ENCODE measurements at places on chromosomes 1 and 21.
A peak's percentile ranks its signal among the peaks of the same experiment; 100 is the strongest.

DNA sequence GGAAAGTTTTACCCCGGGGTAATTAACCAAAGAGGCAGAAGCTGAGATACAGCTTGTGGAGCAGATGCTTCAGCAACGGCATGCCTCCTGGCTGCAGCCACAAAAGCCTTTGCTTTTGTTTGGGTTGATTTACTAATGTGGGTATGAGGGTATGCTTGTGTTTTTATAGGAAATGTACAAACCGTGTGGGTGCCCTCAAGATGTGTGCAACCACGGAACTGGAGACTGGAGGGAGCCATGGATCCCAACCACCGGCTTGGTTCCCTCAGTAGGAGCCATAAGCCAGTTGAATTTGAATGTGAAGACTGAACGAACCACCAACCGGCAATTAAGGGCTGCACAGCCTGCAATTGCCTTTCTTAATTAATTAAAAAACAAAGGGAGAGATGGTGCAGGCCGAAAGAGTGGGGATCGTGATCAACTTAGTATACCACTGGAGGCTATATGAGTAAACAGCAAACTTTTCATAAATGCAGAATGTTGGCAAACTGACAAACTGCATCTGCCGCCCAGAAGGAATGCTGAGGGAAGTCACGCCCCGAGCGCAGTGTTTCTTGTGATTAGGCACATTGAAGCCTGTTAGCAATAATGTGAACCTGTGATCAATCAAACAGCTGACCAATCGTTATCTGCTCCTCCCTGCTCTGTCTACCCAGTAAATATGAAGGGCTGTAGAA lies 104.1 kb downstream of the DISP1 start:
- DNase-seq = no peak

- DNase-seq = peak; percentile 24
Measured at GRCh38 chr1:33298623-33299277, 22.1 kb downstream of the A3GALT2 start.

GRCh38 chr1:200794506-200795065 lies 55.9 kb downstream of the CAMSAP2 start:
- DNase-seq = no peak

- DNase-seq = no peak
Measured at GRCh38 chr1:27638805-27639204, 3.8 kb upstream of the FGR start.

- no peak for DNase-seq
Measured at GRCh38 chr1:244304156-244304555, 147.6 kb downstream of the ADSS2 start.

- no peak for DNase-seq
Measured at GRCh38 chr1:231699784-231700183, 73.2 kb downstream of the DISC1 start.

DNA sequence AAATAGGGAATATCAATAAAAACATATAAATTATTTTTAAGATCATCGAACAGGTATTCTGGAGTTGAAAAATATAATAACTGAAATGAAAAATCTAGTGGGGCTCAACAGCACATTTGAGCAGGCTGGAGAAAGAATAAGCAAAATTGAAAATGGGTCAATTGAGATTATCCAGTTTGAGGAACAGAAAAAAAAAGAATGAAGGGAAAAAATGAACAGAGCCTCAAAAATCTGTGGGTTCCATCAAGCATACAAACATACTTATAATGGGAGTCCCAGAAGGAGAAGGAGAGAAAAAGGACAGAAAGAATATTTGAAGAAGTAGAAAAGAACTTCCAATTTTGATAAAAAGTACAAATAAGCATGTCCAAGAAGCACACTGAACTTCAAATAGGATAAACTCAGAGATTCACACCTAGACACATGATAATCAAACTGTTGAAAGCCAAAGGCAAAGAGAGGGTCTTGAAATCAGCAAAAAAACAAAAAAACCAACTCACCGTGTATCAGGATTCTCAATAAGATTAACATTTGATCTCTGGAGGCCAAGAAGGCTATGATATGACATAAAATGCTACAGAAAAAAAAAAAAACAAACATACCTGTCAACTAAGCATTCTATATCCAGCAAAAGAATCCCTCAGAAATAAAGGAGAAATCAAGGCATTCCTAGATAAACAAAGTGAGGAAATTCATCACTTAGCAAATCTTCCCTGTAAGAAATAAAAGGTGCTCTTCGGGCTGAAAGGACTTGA lies 5.4 kb upstream of the COQ8A start:
- no peak for DNase-seq

- DNase-seq = no peak
Measured at GRCh38 chr1:154775621-154776605, 94.2 kb downstream of the KCNN3 start.

DNA sequence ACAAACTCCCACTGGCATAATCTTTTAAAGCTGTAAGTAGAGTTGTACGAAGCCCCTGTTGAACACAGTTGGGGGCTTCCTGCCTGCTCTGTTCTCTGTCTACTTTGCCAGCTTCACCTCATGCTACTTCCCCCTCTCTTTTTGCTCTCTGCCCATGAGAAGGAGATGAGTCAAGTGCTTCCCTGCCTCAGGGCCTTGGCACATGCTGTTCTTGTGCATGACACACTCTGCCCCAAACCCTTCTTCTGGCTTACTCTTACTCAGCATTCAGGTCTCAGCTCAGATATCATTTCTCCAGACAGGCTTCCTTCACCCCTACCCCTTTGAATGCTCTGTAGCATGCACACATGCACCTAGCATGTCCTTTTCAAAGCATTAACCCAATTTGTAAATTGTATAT lies 208.8 kb downstream of the FOXD2 start:
- no peak for DNase-seq

GRCh38 chr1:153780551-153780950 lies 5.3 kb downstream of the SLC27A3 start:
- no peak for DNase-seq

DNA sequence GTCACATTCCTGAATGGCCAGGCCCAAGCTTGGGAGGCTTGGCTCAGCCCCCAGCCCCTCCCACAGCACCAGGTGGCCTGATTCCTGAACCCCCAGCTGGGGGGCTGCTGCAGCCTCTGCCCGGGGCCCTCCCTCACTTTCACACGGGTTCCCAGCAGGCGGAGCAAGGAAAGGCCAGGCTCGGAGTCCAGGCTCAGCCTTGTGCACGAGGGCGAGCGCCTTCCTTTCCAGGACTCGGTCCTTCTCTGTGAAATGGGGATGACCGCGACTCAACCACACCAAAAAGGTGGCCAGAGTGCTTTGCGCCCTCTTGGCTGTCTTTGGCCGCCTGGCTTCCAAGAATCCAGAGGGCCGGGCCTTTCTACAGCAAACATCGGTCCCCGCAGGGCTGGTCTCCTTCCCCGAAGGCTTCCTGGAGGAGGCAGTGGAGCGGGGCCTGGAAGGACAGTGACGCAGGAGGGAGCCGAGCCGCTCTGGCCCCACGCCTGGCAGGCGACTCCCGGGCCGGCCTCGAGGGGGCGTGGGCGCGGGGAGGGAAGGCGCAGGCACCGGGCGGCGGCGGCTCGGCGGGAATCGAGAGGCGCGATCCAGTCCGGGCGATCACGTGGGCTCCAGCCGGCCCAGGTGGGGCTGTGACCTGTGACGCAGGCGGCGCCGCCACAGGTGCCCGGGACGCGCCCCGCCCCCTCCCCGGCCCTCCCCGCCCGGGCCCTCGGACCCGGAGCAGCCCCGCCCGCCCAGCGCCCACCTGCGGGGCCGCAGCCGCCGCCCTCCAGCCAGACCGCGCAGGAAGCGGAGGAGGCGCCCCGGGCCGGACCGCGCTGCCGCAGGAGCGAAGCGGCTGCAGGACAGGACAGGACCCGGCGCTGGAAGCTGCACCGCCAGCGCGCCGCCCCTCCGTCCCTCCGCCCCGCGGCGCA lies at the start of gene ARHGEF16:
ARHGEF16 (plus strand) TSS at position 775 of the 920 bp plus-strand sequence. CDS start 8,420 bp downstream, outside the sequence.
- peak; percentile 25 for DNase-seq

GRCh38 chr1:180230416-180230790 lies 339 bp downstream of the LHX4 start:
- no peak for DNase-seq

- DNase-seq = no peak
Measured at GRCh38 chr1:85245456-85245855, 14.0 kb downstream of the C1orf52 start.

DNA sequence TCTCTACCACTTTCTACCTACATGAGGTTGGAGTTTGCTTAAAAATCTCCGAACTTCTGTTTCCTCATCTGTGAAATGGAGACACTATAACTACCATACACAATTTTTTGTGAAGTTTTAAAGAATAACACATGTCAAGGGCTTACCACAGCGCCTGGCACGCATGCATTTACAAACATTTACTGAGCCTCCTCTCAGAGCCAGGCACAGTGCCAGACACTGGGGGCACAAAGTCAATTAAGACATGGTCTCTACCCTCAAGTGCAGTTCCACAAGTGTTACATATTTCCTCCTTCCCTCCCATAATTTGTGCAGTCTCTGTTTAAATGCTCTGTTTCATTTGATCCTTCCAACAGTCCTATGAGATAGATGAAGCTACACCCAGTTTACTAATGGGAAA lies 356.4 kb upstream of the ESRRG start:
- DNase-seq = no peak

- DNase-seq = no peak
Measured at GRCh38 chr1:66351478-66351877, 182.5 kb upstream of the SGIP1 start.

- no peak for DNase-seq
Measured at GRCh38 chr1:59880735-59881134, 45.8 kb downstream of the CYP2J2 start.

DNA sequence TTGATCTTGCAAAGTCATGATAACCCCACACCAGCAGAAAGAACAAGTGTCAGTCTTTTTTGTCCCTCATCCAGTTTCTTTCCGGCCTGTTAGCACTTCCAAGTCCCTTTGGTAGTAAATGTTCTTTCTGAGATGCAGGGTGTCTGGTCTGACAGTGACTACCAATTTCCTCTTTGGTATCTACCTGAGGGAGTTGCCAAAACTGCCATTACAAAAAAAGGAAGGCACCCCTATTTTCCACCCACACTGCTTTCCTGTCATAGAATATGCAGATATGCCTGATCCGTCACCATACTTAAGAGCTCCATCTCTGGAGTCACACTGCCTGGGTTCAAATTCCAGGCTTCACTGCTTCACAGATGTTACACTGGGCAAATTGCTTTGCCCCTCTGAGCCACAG lies 72.4 kb downstream of the ZNF281 start:
- no peak for DNase-seq

GRCh38 chr1:36128126-36128904 lies 3.3 kb upstream of the COL8A2 start:
- DNase-seq = no peak

DNA sequence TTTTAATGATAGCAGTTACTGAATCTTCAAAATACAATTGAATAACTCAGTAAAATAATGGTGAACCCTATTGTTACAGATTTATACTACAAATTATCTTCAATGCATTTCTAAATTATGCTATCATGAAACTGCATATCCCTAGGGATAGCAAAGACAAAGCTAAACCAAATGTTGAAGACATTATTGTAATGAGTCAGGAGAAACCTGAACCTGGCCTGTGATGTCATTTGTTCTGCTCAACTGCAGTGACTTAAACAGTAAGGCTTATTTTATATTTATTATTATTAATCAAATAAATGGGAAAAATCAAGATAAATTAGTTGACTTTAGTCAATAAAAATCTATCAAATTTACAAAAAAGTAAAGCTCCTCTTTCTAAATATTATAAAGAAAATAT lies 100.3 kb downstream of the UCHL5 start:
- no peak for DNase-seq

Data from central memory CD4-positive, alpha-beta T cell (primary cell).